ENCODE measurements at places on chromosomes 2 and 18.

- DNase-seq, result no peak
Measured at GRCh38 chr2:60536746-60537145, 16.7 kb downstream of the BCL11A start.

DNA sequence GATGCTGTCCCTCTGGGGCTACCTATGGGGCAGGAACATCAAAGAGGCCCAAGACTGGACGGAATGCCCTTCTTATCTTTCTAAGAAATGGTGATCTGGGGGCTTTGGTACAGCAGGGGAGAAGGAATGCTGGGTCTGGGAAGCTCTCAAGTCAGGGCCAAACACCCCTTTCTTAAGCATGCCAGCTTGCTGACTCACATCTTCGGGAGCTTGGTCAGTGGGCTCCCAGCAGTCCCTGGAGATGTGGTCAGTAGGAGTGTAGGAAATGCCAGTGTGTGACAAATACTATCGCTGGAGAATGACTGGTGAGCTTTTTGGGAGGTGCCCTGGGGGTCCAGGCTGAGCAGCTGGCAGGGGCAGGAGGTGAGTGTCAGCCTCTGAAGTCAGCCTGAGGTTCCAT, 105.0 kb upstream of the CDC42EP3 start:
- no peak for DNase-seq

DNA sequence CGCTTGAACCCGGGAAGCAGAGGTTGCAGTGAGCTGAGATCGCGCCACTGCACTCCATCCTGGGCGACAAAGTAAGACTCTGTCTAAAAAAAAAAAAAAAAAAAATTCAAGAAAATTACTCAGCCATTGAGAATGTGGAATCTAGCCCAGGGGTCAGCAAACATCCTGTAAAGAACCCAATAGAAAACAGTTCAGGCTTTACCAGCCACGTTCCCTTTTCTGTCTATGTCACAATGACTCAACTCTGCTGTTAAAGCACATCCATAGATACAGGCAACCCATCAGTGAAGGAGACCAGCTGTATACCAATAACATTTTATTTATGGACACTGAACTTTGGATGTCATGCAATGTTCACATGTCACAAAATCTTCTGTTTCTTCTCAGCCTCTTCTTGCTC, 435.6 kb upstream of the GYPC start:
- DNase-seq, result no peak

DNA sequence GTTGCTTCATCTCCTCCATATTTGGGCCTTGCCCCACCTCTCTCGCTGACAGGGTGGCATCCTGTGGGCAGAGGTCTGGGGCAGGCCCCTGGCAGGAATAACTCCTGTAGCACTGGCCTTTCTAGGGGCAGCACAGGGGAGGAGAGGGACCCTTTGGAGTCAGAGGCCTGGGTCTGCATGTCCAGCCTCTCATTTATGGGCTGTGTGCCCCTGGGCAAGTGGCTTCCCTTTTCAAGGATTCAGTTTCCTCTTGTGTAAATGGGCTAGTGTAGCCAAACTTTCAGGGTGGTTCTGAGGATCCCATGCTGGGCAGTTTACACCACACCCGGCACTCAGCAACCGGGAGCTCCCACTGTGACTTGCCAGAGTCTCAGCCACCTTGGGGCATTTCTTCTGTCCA, 23.4 kb downstream of the ADRA2B start:
- no peak for DNase-seq

- DNase-seq, result no peak
Measured at GRCh38 chr2:60091894-60092293, 461.6 kb downstream of the BCL11A start.

DNA sequence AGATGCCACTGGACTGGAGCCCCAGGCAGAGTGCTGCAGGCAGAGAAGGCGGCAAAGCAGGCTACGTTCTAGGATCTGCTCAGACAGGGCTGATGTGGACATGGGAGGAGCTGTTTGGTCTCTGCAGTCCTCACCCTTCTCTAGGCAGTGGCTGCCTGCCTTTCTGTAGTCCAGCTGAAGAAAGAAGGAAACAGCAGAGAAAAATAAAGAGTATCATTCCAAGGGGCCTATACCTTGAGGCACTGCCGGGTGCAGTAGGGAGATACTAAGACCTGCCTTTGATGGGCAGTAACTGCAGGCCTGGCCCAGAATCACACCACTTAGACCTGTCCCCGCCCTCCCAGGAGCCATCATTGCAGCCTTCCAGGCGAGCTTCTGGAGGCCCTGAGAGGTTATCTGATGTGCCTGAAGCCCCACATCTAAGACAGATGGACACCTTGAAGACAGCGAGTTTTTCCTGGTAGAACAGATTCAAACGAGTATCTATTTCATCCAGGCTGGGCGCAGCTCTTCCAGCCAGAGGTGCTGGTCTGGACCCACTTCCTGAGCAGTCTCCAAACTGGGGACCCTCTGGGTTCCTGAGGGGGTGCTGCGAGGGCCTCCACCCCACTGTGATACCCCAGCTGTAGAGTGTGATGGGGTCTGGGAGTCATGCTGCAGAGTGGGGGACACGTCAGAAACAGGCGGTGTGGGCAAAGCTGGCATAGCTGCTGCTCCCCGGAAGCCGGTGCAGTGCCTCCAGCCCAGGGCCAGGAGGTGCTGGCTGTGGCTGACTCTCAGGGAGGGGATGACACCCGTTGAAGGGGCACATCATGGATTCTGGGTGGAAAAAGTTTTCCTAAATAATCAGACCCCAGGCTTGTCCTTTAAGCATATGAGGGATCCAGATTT, 87.3 kb upstream of the OTOS start:
- DNase-seq, result no peak

- DNase-seq, result no peak
Measured at GRCh38 chr2:199325881-199326280, 131.9 kb downstream of the SATB2 start.

DNA sequence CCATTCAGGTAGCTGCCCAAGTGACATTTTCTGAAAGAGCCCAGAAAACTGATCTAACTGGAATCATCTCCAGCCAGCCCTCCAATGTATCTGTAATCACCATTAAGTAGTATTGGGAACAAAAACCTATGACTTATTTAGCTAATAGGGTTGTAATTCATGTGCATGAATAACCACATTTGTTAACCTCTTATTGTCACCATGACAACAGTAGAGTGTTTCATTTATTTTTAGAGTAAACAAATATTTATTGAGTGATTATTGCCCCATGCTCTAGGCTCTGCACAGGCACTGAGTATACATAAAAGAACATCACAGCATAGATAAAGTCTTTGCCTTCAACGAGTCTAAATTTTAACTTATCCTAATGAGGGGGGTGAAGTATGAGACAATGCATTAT, 265.4 kb upstream of the UBE2E3 start:
- DNase-seq, result no peak

- DNase-seq, result no peak
Measured at GRCh38 chr2:179447421-179447820, 182.8 kb upstream of the SESTD1 start.

GRCh38 chr2:45084361-45085020, 75.2 kb upstream of the SIX2 start:
- DNase-seq, result no peak

DNA sequence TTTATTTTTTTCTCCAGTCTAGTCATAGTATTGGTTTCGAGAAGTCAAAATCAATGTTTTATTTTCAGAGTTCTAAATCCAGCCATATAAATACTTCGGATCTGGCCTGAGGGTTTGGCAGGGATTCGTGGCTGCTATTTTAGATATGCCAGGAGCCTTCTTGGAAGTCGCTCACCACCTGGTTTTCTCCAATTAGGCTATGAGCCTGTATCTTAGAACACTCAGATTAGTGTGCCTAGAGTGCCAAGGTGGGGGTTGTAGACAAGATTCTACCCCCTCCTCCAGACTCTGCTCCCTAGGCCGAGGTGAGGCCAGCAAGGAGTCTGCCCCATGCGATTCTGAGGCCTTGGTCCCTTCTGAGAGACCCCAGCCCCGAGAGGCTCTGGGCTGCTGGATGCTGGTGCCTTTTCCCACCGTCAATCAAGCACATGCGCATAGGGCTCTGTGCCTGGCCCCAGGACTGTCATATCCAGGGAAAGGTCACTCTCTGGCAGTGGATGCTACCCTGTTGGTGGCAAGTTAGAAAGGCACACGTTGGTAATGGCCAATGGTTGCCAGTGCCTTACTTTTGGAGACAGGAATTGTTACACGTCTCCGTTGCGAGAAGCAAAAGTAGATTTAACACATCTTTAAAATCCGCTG, 197.1 kb downstream of the AGAP1 start:
- DNase-seq, result no peak

- no peak for DNase-seq
Measured at GRCh38 chr2:10120877-10121574, 1.5 kb upstream of the RRM2 start.

- no peak for DNase-seq
Measured at GRCh38 chr2:100274566-100275199, 47.6 kb downstream of the LONRF2 start.

DNA sequence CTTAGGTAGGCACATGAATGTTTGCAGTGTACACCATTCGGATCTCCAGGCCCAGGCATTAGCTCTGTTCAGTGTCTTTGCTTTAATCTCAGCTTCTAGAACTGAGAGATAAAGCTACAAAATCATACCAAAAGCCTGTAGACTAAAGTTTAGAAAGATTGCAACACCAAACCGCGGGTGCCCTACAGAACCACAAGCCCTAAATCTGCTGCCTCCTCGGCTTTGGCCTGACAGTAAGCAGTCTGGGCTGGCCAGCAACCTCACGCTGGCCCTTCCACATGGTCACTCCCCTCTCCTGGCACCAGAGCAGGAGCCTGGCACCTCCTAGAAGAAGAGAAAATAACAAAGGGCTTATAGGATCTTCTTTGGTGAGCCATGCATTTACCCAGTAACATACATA, 8.9 kb upstream of the OSR1 start:
- DNase-seq, result no peak

GRCh38 chr2:187422282-187422681, 25.8 kb downstream of the CALCRL start:
- no peak for DNase-seq

Measured in NCI-H510A (cell line).